EH (cell line): ENCODE measurements at places on chromosomes 1 and 21.

DNA sequence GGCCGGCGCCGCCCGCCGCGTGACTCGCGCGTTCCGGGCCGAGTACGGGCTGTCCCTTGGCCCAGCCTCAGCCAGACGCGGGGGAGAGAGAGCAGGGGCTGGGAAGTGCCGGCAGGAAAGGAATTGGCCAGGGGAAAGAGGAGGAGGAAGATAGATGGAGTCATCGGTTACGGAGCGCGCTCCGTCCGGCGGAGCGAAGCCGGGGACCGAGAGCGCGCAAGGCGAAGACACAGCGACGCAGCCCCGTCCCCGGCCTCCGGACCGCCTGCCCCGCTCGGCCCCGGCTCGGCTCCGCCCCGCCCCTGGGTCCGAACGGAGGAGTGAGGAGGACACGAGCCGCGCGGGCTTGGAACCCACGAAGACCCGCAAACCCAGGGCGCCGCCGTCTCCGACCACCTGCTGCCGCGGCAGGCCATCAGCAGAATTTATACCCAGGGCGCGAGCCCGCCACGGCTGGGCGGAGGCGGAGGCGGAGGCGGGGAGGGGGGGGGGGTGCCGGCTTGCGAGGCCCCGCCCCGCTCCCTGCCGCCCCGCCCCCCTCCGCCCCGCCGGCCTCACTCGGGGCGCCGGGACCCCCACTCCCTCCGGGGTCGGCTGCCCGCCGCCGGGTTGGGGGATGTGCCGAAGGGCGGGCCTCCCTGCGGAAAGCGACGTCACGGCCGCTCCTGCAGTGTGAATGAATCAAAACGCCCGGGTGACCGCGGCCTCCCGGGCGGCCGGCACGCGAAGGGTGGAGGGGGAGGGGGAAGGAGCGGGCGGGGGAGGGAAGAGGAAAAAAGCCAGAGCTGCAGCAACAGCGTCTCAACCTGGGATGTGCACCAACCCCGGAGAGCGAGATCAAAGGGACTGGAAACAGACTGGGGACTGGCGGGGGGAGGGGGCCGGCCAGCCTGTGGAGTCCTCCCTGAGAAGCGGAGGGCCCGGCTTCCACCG is at the start of gene LHX4:
TSS of gene LHX4 (plus strand) at position 782 of the 933 bp plus-strand sequence. CDS start 266 bp downstream, outside the sequence.
- DNase-seq, result peak; percentile 38

DNA sequence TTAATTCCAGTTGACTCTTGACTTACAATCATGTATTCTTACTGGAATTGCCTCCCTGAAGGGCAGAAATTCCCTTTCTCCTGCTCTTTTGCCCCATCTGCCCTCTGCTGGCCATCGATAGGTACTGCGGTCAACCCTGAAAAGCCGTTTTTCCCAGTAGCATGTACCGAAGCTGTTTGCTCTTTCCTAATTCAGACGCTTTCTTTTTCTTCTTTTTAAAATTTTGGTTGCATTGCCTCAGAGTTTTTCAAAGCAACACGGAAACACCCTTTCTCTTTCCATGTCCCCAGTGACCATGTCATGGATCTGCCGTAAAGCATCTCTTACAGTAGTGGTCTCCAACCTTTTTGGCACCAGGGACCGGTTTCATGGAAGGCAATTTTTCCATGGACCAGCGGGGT is 164.2 kb upstream of the C1orf21 start:
- peak; percentile 68 for DNase-seq

DNA sequence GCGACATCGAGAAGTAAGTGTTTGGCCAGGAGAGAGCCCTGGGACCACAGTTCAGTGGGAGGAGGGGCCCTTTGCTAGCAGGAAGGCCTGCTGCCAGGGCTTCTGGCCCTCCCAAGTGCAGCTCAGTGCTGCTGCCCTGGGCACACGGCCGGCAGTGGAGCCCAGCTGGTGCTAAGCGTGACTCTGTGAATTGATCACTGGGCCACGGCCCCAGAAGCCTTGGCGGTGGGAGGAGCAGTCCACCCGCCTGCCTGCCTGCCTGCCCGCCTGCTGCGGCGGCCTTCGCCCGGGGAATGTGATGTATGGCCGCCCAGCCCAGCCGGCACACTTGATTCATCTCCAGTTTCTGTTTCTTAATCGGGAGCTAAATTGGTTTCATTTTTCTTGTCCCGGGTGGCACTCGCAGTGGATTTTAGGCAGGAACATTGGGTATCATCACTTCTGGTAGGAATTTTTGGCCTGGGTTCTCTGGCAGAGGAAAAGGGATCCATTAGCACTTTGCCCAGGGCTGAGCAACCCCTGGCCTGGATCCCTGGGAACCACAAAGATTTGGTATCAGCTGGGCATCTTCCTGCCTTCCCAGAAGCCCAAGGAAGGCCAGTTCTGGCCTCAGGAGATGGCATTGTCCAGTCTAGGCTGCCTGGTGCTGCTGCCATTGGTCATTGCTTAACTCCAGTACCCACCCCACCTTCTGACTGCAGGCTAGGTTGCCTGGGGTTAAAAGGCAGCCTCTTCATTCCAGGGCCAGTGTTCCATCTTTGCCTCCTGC is 28.6 kb downstream of the TMEM53 start:
- DNase-seq, result no peak

- peak; percentile 33 for DNase-seq
These were observed 4.7 kb upstream of the SLC1A7 start for GRCh38 chr1:53147174-53147573.

GRCh38 chr1:36384542-36385409 is 948 bp downstream of the STK40 start:
- DNase-seq, result peak; percentile 29

GRCh38 chr1:212646588-212646987 is 38.0 kb downstream of the ATF3 start:
- DNase-seq, result no peak

DNA sequence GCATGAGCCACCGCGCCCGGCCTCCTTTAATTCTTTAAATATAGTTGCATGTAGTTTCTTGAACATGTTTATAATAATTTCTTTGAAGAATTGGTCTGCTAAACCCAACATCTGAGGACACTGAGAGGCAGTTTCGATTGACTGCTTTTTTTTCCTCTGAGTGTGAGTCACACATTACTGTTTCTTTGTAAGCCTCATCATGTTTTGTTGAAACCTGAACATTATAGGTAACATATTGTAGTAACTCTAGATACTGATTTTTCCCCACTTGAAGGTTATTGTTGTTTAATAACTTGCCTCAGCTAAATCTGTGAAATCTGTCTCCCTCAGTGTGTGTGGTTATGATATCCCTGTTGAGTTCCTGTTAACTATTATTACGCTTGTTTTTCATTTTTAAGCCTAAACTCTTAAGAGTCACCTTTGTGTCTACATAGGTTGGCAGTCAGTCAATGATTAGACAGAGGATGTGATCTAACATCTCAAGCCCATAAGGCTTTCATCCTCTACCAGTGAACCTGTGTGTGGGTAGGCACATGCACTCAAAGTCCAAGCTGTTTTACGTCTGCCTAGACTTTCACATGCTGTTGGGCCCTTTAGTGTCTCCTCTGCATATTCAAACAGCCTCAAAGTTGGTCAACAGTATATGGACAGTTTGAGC is 155.5 kb downstream of the KCNH1 start:
- no peak for DNase-seq

GRCh38 chr1:201531551-201532425 is 7.1 kb upstream of the NAV1 start:
- peak; percentile 81 for DNase-seq

DNA sequence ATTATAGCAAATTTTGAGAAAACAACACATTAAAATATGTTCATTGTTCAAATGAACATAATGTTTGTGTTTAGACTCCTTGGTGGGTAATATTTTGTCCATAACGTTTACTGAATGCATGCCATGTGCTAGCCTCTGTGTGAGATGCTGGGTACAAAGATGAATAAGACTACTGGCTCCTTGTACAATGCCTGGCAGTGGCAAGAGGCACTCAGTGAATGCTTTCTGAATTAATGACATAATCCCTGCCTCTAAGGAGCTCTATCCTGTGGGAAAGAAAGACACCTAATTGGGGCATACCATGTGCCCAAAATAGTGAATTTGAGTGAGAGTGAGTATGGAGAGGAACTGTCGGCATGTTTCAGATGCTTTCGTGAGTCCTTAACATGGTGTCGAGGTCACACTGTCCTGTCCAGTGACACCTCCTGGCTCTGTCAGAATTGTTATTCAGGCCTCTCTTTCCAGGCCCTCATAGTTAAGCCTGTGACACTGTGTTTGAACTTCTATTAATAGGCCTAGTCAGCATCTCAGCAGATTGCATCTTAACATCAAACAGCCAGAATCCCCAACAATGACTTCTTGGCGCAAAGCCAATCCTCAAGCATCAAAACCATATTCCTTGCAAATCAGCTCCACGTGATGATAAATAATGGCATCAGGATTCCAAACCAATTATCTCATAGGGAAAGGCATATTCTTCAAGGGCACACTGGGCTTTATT is 32.8 kb upstream of the S1PR1 start:
- peak; percentile 86 for DNase-seq

- DNase-seq, result peak; percentile 52
These were observed 15.9 kb downstream of the RCAN1 start for GRCh38 chr21:34598931-34599400.

GRCh38 chr1:198986036-198986435 is 347.2 kb downstream of the PTPRC start:
- DNase-seq, result peak; percentile 1

DNA sequence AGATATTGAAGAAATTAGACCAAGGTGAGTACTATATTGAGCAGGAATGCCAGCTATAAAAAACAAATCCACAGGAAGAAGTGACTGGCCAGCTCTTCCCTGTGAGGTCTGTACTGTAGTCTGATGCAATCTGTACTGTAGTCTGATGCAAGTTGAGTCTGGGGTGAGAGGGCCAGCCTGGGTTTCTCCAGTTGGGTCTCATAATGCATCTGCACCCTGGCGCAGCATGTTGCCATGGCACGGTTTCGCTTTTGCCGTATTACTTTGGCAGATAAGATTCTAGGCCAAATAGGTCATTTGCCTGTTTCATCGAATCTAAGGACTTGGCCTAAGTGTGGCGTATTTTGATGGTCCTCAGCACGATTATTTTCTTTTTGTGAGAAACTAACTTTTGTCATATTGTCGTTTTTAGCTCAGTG is 24.4 kb upstream of the PGD start:
- DNase-seq, result peak; percentile 15

DNA sequence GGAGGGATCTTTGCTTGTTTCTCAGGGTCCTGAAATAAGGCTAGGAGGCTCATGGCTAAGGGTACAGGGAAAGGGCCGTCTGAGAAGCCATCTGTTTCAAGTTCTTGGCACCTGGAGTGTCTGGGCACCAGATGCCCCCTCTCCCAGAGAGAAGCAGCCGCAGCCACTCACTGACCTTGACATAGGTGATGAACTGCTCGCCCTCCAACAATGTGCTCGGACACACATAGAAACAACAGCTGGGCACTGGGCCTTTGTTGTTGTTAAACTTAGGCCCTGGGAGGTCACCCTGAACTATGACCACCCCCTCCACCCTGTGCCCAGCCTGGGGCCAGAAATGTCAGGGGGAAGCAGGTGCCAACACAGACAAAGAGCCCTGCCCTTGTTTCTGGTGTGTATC is 9.2 kb upstream of the TNNI1 start:
- DNase-seq, result no peak

GRCh38 chr1:26280333-26281042 is 602 bp downstream of the SH3BGRL3 start:
- DNase-seq, result peak; percentile 64

GRCh38 chr1:174174461-174175329 is 15.4 kb downstream of the RABGAP1L start:
- no peak for DNase-seq

GRCh38 chr1:84708031-84708430 is 17.8 kb upstream of the SSX2IP start:
- peak; percentile 34 for DNase-seq

DNA sequence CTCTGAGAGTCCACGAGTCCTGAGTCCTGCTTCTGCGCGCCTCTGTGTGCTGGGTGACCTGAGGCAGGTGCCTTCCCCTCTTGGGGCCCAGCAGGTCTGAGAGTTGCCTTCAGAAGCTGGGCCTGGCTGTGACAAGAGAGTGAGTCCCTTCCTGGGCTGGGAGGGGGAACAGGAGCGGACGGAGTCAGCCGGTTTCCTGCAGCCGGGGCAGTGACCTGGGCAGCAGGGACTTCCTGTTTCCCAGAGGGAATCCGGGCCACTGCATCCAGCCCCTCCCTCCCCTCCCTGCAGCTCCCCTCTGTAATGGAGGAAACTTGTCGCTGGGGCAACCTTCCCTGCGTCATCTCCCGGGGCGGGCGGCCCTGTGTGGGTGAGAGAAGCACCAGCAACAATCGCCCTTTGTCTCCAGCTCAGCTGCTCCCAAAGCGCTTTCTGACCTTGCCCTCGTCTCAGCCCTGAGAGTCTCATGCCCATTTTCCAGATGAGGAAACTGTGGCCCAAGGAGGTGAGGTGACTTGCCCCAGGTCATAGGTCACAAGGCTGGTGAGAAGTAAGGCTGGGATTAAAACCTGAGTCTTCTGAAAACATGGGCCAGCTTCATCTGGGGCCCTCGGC is 61.1 kb downstream of the SDC3 start:
- DNase-seq, result peak; percentile 54

DNA sequence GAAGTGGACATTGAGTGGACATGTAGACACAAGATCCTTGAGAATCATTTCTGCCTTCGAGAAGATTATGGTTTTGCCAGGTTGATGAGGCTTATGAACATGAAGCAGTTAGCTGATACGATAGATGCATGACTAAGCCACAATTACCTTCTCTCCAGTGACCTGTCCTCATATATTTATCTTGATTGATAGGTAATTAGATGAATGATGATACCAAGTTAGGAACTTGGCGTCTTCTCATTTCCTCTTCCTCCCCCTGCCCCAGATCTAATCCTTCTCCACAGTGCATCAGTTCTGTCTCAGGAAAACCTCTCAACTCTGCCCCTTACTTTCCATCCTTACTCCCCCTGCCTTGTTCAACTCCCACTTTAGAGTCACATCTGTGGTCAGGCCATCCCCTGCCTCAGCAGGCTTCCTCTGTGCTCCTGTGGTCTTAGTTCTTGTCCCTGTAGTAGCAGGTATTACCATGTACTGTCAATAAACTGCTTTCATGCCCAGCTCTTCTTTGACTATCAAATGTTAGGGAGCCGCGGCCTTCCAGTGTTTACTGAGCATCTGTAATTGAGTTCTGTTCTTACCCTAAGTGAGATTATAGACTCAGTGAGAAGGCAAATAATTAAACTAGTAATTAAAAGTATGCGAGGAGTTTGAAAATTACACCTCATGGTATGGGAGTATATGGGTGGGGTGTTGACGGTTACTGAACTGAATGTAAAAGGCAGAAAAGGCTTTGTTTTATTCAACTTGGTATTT is 5.1 kb downstream of the ST6GALNAC3 start:
- DNase-seq, result no peak

- DNase-seq, result peak; percentile 59
These were observed 51.7 kb downstream of the WNT9A start for GRCh38 chr1:227895828-227896685.

GRCh38 chr1:34929497-34929852 is at the start of gene DLGAP3:
DLGAP3 (minus strand) TSS chr1:34929650; CDS start chr1:34905383, 24,267 bp downstream.
- DNase-seq, result no peak

GRCh38 chr1:39301606-39302005 is 97.1 kb downstream of the MACF1 start:
- DNase-seq, result peak; percentile 40

DNA sequence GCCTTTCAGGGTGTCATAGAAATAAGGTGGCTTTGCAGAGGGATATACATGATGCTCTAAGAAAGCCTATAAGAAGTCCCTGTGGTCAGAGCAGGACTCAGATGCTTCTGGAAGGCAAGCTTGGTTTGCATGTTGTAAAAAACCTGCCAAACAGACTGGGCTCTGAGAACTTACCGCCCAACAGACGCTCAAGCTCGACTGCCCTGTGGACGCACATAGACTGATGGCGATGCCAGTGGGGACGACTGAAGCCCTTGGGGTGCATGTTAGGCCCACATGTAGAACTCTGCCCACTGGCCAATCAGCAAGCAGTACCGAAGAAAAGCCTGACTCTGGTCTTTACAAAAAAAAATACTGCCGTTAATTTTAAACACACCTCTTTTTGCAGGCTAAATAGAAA is 133.8 kb downstream of the NAV1 start:
- no peak for DNase-seq

- DNase-seq, result no peak
These were observed 5.8 kb upstream of the PDPN start for GRCh38 chr1:13577846-13578245.
